Tibial artery (tissue), 4 donors: ENCODE measurements at places on chromosomes 4 and X.

GRCh38 chrX:34658326-34658725 is 1.2 kb upstream of the TMEM47 start:
- H3K4me3 ChIP-seq: no peak overlapping the region
- H3K4me1 ChIP-seq: no peaks in the 10 kb centered on the region
- DNase-seq: no peak
- no peaks in the 10 kb centered on the region for H3K27me3 ChIP-seq
- H3K36me3 ChIP-seq: no peaks in the 10 kb centered on the region
- no peak overlapping the region for H3K27ac ChIP-seq

GRCh38 chrX:38774249-38774648 is 27.0 kb upstream of the MID1IP1 start:
- H3K4me3 ChIP-seq: no peak overlapping the region
- no peaks in the 10 kb centered on the region for H3K27me3 ChIP-seq
- DNase-seq: no peak

DNA sequence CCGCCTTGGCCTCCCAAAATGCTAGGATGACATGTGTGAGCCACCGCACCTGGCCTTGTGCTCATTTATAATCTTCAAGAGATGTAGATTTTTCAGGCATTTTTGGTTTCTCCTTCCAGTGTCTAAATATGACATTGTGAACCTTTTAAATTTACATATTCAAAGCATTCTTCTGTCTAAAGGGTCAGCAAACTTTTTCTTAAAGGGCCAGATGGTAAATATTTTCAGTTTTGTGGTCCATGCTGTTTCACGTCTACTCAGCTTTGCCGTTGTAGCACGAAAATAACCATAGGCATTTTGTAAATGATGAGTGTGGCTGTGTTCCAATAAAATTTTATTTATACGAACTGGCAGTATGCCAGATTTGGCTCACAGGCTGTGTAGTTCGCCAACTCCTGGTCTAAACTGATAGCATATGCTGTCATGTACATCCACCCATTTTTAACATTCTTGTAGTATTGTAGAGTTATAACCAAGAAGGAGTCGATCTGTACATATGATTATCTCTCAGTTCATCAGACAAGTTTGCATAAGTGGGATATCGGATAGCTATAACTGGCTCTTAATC is 12.7 kb upstream of the GCNA start:
- H3K27me3 ChIP-seq: no peaks in the 10 kb centered on the region
- H3K36me3 ChIP-seq: peaks cover 74% of the 10 kb centered on the region
- no peaks in the 10 kb centered on the region for H3K4me1 ChIP-seq
- no peak for DNase-seq

DNA sequence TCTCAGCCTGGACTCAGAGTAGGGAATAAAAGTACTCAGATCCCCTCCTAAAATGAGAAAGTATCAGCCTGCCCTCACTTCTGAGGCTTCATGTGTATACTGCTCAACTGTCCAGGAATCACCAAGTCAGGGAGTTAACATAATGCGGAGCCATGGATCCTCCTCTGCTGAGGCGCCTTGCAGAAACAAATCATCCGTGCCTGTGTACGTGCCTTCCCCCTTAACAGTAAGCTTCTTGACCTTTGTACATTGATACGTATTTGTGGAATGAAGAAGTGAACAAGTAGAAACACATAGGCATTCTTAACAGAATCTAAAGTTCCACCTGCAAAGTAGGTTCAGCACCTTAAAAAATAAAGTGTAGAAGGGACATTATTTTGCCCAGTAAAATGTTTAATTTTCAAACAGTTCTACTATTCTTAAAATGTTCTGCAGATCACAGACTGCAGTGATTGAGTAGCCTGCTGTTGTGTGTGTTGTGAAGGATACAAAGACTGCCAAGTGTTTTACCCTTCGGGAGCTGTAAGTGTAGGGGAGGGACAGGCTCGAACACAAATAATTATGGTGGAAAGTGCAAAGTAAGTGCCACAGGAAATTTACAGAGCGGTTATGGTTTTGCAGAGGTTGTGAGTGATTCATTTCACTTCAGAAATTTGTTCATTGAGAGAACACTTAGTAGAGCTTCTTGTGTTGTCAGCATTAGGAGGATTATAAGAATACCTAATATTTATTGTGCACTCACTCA is 61.9 kb downstream of the ARHGAP10 start:
- no peak for DNase-seq
- H3K4me3 ChIP-seq: no peak overlapping the region
- no peak overlapping the region for H3K27ac ChIP-seq
- H3K27me3 ChIP-seq: no peaks in the 10 kb centered on the region
- H3K4me1 ChIP-seq: no peaks in the 10 kb centered on the region
- H3K36me3 ChIP-seq: no peaks in the 10 kb centered on the region

DNA sequence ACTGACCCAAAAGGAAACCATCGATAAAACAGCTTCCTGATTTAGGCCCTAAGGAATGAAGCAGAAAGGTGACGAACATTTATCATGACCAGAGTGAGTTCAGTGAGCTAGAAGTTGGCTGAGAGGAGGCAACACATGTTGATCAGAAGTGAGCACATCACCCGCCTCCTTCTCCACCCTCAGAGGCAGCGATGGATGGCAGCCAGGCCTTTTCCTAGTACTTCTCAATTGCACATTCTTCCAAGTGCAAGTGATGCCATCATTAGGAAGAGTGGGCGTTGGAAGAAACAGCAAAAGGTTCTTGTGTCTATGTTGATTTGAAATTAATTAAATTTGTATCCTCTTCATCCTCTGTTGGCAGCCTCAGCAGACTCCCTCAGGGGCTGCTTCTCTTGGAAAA is 51.7 kb downstream of the TMEM154 start:
- H3K36me3 ChIP-seq: no peaks in the 10 kb centered on the region
- DNase-seq: no peak
- H3K27ac ChIP-seq: no peak overlapping the region
- no peak overlapping the region for H3K4me3 ChIP-seq
- H3K27me3 ChIP-seq: no peaks in the 10 kb centered on the region

DNA sequence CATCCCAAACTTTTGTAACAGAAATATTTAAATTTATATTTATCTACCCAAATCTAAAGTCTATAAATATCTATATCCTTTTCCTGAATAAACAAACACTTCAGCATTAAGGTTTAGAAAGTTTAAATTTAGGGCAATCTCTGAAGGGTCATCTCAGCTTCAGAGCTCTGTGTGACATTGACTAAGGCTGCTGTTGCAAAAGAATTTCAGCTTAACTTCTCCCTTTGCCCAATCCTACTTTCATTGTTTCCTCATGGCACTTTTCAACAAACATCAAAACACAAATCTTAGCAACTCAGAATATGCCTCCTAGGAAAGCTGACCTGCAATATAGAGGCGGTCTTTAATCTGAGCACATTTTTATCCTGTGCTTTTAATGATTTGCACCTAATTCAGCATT is 79.7 kb upstream of the BANK1 start:
- no peak for DNase-seq
- H3K27ac ChIP-seq: no peak overlapping the region
- no peaks in the 10 kb centered on the region for H3K36me3 ChIP-seq
- H3K4me1 ChIP-seq: no peaks in the 10 kb centered on the region
- no peak overlapping the region for H3K4me3 ChIP-seq

DNA sequence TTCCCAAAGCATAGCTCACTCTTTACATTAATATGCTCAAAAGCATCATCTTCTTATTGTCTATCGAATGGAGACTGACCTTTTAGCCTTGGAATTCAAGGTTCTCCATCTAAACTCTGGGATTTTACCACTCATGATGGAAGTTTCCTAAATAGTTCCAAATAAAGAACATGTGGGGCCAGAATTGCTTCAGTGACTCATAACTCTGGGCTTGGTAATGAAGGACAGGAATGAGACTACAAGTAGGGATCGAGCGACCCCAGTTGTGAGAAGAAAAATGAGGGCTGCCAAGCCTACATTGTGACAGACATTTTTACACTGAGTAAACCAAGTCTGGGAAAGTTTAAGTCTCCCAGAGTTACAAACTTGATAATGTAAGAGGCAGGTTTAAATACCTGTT is 269.9 kb downstream of the CBLL2 start:
- DNase-seq: no peak
- no peak overlapping the region for H3K27ac ChIP-seq
- no peaks in the 10 kb centered on the region for H3K36me3 ChIP-seq
- no peaks in the 10 kb centered on the region for H3K27me3 ChIP-seq
